ENCODE measurements at places on chromosomes 1 and 21. TPM values are rescaled to one million over a fixed set of nuclear protein-coding genes. Genes with fewer than 3 reads are reported as not detected.

Gene GPR37L1
- total RNA-seq: not detected

Gene HSPB7
- total RNA-seq: not detected

Gene CYP4A22
- not detected for total RNA-seq

Gene B3GALNT2
- total RNA-seq: 99.5 TPM

Gene ITLN1
- total RNA-seq: not detected

Gene PLCH2
- 141 TPM for total RNA-seq

Gene CD160
- total RNA-seq: under 0.01 TPM

Gene AMY1B
- not detected for total RNA-seq

Gene ELOA
- 32.3 TPM for total RNA-seq

Gene SPRR1B
- 86.5 TPM for total RNA-seq

Gene ACP6
- total RNA-seq: 8.9 TPM

Gene MX2
- total RNA-seq: 0.34 TPM

Gene AJAP1
- total RNA-seq: 1.7 TPM

Gene C1orf35
- 12.3 TPM for total RNA-seq

Gene NUP210L
- total RNA-seq: under 0.01 TPM

Gene LGR6
- total RNA-seq: under 0.01 TPM

Gene OR6N1
- not detected for total RNA-seq

Gene TMEM82
- total RNA-seq: not detected

Gene CRP
- not detected for total RNA-seq

Gene HP1BP3
- 205 TPM for total RNA-seq

Gene CLCNKA
- not detected for total RNA-seq

Gene SLC30A2
- total RNA-seq: 0.07 TPM

Gene S100A9
- total RNA-seq: 1,477 TPM

Gene PM20D1
- not detected for total RNA-seq

Gene ANKRD45
- 0.28 TPM for total RNA-seq

Gene LCE3D
- 35.9 TPM for total RNA-seq

Gene FCRL2
- total RNA-seq: not detected

Gene FCRLA
- 0.28 TPM for total RNA-seq

Gene PSMG1
- total RNA-seq: 38.9 TPM
